ENCODE measurements at places on chromosomes 3 and 15.

- peak; percentile 91 for DNase-seq
Measured at GRCh38 chr3:42025370-42026138, 63.7 kb upstream of the ULK4 start.

- no peak for DNase-seq
Measured at GRCh38 chr3:108430540-108430939, 79.9 kb downstream of the MYH15 start.

DNA sequence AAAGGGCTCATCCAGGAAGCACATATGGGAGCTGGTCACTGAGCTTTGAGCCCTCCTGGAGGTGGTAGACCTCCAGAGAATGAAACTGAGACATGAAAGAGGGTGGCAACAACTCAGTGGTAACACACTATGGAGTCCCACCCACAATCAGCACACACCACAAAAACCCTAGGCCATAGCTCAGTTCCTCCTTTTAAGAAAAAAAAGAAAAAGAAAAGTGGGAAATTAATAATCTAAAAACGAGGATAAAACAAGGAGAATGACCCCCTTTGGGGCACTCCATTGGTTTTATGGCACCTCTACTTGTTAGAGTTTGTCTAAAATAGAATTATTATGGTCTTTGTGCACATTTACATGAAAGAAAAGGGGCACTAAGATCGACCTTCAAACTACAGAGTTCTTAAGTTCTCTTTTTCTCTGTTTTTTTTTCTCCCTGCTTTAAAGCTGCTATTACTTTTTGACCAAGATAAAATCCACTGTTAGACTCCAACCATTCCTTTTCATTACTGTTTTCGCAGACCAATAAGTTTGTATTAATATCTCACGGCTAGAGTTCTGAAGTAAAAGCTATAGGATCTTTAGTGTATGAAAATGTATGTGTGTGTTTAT, 40.2 kb upstream of the ZBTB20 start:
- DNase-seq = no peak

DNA sequence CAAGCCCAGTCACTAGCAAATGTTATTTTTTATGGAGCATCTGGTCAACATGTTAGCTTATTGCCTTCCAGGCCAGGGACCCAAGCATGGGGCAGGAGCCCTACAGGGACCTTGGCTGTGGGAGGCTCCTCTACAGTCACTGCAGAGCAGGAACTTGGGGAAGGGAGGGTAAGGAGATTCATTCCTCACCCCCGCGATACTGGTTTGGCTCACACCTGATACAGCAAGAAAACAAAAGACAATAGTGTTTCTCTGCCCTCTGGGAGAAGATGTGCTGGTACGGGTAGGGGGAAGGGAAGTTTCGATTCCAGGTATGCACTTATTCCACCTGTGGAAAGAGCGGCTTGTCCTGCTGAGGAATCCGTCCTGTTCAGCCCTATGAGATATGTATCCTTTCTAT, 77.6 kb downstream of the SLC12A8 start:
- DNase-seq = no peak

GRCh38 chr15:89848970-89849292, 34.3 kb upstream of the ANPEP start:
- no peak for DNase-seq
